Right atrium auricular region (tissue), 2 donors: ENCODE measurements at places on chromosomes 1 and 21. TPM values are rescaled to one million over a fixed set of nuclear protein-coding genes. Genes with fewer than 3 reads are reported as not detected.

The OR2M4 gene
- not detected for total RNA-seq

The ADGRB2 gene
- 14.4 TPM for total RNA-seq

The EXO1 gene
- not detected for total RNA-seq

The DDAH1 gene
- 10.8 TPM for total RNA-seq

The CFHR1 gene
- not detected for total RNA-seq

GRCh38 chr1:34272152-34272551 is 95.4 kb downstream of the C1orf94 start:
- DNase-seq = no peak
- H3K27me3 ChIP-seq = no peaks in the 10 kb centered on the region
- no peaks in the 10 kb centered on the region for H3K36me3 ChIP-seq
- H3K27ac ChIP-seq = no peak overlapping the region

DNA sequence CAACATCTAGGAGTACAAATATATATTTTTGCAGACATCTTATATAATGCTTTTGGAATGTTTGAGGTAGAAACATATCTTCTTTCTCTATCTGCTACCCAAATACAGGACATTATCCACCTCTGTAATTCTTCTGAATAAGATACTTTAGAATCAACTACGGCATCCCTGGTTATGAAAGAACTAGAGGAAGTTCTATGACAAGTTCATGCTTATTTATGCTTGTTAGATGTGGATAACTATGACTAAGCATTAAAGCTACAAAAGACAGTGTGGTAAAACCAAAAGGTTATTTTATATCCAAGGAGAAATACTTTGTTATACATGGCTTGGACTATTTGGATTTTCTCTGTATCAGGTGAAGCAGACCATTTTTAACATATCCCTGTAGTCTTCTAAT is 894.0 kb downstream of the KCNT2 start:
- DNase-seq = no peak
- no peaks in the 10 kb centered on the region for H3K36me3 ChIP-seq
- H3K27me3 ChIP-seq = no peaks in the 10 kb centered on the region
- no peak overlapping the region for H3K27ac ChIP-seq

- no peaks in the 10 kb centered on the region for H3K4me1 ChIP-seq
- no peak overlapping the region for H3K4me3 ChIP-seq
- H3K36me3 ChIP-seq = no peaks in the 10 kb centered on the region
- no peaks in the 10 kb centered on the region for H3K27me3 ChIP-seq
- no peak overlapping the region for H3K27ac ChIP-seq
- DNase-seq = no peak
Observed at GRCh38 chr1:36217670-36218069, 6.6 kb upstream of the THRAP3 start.

GRCh38 chr1:215005078-215005477 is 77.5 kb upstream of the KCNK2 start:
- no peaks in the 10 kb centered on the region for H3K4me1 ChIP-seq
- no peak overlapping the region for H3K4me3 ChIP-seq
- H3K36me3 ChIP-seq = no peaks in the 10 kb centered on the region
- H3K27ac ChIP-seq = no peak overlapping the region

DNA sequence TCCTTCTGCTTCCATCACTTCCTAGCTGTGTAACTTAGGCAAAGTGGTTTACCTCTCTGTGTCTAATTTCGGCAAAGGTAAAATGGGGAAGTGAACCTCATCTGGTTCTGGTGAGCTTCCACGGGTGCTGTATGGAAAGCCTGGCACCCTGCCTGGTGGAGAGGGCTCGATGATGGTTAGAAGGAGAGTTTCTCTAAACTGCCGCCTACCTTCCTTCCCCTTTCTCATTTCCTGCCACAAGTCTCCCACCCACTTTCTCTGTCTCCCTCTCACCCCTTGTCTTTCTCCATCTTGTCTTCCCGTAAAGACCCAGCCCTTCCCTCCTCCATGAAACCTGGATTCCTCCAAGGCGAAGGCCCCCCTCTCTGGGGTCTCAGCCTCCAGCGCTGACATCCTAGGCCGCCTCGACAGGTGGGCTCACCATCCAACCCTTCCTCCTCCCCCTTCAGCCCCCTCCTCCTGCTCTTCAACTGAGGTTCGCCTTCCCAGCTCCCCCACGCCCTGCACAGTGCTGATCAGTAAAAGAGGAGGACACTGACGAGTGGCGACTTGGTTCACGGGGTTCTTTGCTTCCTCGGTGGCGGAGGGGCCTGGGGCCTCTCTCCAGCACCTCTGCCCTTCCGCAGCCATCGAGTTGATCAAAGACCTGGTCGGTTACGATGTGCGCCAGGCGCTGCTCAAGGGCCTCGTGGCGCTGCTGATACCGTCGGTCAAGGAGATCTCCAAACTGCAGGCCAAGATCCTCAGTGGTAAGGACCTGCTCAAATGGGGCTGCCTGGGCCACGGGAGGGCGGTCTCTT is 7.3 kb downstream of the RNU5D-1 start:
- no peak overlapping the region for H3K4me3 ChIP-seq
- H3K27ac ChIP-seq = no peak overlapping the region
- H3K4me1 ChIP-seq = no peaks in the 10 kb centered on the region
- no peaks in the 10 kb centered on the region for H3K27me3 ChIP-seq

DNA sequence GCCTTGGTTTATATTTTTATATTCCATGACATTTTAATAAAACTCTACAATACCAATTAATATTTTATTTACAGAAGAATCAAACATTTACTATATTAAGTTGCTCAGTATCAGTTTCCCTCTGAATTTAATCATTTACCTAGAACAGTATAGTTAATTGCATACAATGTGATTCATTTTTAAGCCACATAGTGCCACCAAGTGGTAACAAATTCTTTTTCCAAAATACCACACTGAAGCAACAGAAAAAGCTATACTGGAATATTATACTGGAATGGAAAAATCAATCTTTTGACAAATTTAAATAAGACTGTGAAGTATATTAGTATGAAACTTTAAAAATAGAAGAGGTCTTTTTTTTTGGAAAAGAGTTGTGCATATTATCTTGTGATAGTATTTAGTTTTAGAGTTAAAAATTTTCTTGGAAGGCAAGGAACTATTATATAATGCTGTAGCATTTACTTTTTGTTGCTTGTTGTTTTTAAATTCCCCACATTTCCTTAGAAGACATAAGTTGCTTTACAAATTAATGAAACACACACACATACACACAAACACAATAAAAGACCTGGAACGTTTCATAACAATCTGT is 57.3 kb downstream of the ZNF644 start:
- H3K4me1 ChIP-seq = peaks cover 12% of the 10 kb centered on the region
- H3K27ac ChIP-seq = no peak overlapping the region
- no peak overlapping the region for H3K4me3 ChIP-seq
- no peaks in the 10 kb centered on the region for H3K27me3 ChIP-seq
- H3K36me3 ChIP-seq = no peaks in the 10 kb centered on the region

DNA sequence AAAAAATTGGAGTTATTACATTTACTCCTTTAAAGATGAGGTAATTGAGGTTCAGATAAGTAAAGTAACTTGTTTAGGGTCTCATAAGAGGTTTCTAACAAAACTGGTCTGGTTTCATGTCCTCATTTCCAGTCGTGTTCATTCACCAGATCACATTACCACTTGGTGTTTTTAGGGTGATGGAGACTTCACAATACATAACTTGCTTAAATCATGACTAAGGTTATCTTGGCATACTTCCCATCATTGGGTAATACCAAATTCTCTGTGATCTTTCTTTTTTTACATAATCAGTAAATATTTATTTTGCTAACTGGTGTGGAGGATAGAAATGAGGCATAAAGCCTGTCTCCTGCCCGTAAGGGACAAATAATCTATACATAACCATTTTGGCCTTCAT is 31.6 kb upstream of the RPTN start:
- H3K4me1 ChIP-seq = no peaks in the 10 kb centered on the region
- no peak overlapping the region for H3K4me3 ChIP-seq
- no peaks in the 10 kb centered on the region for H3K27me3 ChIP-seq
- DNase-seq = no peak

DNA sequence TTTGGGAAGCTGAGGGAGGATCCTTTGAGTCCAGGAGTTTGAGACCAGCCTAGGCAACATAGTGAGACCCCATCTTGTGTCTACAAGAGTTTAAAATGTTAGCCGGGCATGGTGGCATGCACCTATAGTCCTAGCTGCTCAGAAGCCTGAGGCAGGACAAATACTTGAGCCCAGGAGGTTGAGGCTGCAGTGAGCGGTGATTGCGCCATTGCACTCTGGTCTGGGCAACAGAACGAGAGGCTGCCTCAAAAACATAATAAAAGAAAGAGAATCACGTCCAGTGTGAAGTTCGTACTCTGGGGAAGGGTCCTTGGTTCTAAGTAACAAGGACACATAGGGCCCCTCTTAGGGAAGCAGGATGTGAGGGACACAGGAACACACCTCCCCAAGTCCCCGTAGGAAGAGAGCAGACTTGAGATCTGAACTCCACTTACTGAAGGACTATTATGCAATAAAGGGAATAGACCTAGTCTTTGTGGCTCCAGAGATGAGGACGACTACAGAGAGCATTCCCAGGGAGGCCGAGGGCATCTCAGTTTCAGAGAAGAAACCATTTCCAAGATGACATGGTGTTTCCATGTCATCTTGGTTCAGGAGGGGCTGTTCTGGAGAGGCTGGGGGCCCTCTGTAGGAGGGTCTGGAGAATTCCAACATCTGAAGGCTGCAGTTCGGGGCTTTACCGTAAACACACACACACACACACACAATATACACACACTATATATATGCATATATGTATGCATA is 10.8 kb upstream of the ENO1 start:
- H3K27ac ChIP-seq = peak overlapping the region; percentile 88
- peak; percentile 71 for DNase-seq
- H3K4me1 ChIP-seq = peaks cover 11% of the 10 kb centered on the region
- no peaks in the 10 kb centered on the region for H3K36me3 ChIP-seq

- no peak for DNase-seq
- H3K27me3 ChIP-seq = no peaks in the 10 kb centered on the region
- no peaks in the 10 kb centered on the region for H3K36me3 ChIP-seq
- H3K4me3 ChIP-seq = no peak overlapping the region
- no peak overlapping the region for H3K27ac ChIP-seq
- H3K4me1 ChIP-seq = no peaks in the 10 kb centered on the region
Observed at GRCh38 chr1:206744683-206745082, 25.9 kb upstream of the IL19 start.

- no peaks in the 10 kb centered on the region for H3K27me3 ChIP-seq
- H3K4me1 ChIP-seq = no peaks in the 10 kb centered on the region
- DNase-seq = no peak
- no peak overlapping the region for H3K4me3 ChIP-seq
- H3K27ac ChIP-seq = no peak overlapping the region
Observed at GRCh38 chr1:245754463-245754961, 599.7 kb downstream of the KIF26B start.

- no peak overlapping the region for H3K27ac ChIP-seq
- H3K36me3 ChIP-seq = no peaks in the 10 kb centered on the region
- no peaks in the 10 kb centered on the region for H3K27me3 ChIP-seq
- H3K4me3 ChIP-seq = no peak overlapping the region
Observed at GRCh38 chr1:80258659-80259058, 1252.1 kb upstream of the ADGRL4 start.

GRCh38 chr1:167392200-167392696 is 126.1 kb downstream of the CD247 start:
- no peak overlapping the region for H3K27ac ChIP-seq
- DNase-seq = no peak
- peaks cover 17% of the 10 kb centered on the region for H3K36me3 ChIP-seq
- H3K27me3 ChIP-seq = no peaks in the 10 kb centered on the region

DNA sequence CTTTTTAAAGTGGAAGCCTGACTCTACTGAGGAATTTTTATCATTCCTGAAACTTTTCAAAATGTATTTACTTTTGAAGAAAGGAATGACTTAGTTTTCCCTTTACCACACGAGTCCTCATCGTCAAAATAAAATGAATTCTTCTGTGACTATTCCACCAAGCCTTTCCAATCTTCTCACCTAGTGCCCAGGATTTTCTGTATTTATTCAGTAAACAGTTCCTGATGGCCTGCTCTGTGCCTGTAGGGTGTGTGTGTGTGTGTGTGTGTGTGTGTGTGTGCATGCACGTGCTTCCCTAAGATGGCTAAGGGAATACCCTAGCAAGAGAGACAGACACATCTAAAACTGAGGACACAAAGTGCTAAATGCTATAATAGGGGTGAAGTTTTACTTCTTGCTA is 395.0 kb upstream of the USP24 start:
- H3K36me3 ChIP-seq = no peaks in the 10 kb centered on the region
- H3K27ac ChIP-seq = no peak overlapping the region
- H3K27me3 ChIP-seq = no peaks in the 10 kb centered on the region
- no peak overlapping the region for H3K4me3 ChIP-seq
- DNase-seq = no peak
- H3K4me1 ChIP-seq = no peaks in the 10 kb centered on the region

DNA sequence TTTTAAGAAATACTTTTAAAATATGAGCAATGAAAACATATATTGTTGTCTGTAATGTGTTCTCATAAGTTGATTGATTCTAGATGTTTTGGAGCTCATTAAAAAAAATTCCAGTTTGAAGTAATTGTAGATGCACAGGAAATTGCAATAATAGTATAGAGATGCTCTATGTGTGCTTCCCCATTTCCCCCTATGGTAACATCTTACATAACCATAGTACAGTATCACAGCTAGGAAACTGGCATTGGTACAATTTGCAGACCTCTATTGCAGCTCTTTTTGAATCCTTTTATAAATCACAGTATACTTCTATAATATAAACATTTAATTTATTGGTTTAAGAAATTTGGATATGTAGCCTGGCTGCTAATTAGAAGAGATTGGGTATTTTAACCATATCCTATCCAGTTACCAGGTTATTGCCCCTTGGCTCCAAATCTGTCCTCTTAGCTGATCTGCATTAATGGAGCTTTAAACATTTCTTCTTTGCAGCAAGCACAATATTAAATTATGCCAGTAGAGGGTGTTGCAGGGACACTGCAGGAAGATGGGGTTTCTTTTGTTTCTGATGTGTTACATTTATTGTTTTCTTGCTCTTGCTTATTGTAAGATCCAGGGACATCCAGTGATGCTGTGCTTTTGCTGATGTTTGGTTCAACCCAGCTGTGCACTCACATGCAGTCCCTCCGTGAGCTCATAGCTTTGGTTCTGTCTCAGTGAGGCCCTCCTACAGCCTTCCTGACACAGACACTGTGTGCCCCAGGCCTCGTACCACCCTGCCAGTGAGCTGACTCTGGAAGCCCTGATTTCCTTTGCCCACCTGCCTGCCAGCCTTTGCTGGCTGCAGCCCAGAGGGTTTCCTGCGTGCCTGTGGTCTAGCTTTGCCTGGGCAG is 103.3 kb downstream of the RABGAP1L start:
- DNase-seq = no peak
- H3K27me3 ChIP-seq = no peaks in the 10 kb centered on the region
- peak overlapping the region; percentile 12 for H3K27ac ChIP-seq
- H3K4me3 ChIP-seq = no peak overlapping the region
- H3K4me1 ChIP-seq = peaks cover 16% of the 10 kb centered on the region
- H3K36me3 ChIP-seq = no peaks in the 10 kb centered on the region

DNA sequence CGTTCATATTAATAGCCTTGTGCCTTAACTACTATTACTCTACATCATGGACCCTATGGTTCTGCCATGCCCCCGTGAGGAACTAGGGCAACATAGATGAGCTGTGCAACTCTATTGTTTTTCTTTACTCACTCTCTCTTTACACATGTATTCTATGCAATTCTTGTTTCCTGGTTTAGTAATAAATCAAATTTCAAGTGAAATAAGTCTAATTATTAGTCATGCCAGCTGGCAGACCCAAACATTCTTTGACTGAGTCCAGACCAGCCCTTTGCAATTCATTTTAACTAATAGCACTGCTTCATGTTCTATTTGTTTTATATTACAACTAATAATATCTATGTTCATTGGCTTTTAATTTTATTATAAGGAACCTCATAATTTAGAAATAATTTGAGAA is 789.3 kb upstream of the ADAMTS5 start:
- no peaks in the 10 kb centered on the region for H3K27me3 ChIP-seq
- DNase-seq = no peak
- no peak overlapping the region for H3K27ac ChIP-seq
- no peak overlapping the region for H3K4me3 ChIP-seq
